ENCODE measurements at places on chromosomes 1 and 21.

DNA sequence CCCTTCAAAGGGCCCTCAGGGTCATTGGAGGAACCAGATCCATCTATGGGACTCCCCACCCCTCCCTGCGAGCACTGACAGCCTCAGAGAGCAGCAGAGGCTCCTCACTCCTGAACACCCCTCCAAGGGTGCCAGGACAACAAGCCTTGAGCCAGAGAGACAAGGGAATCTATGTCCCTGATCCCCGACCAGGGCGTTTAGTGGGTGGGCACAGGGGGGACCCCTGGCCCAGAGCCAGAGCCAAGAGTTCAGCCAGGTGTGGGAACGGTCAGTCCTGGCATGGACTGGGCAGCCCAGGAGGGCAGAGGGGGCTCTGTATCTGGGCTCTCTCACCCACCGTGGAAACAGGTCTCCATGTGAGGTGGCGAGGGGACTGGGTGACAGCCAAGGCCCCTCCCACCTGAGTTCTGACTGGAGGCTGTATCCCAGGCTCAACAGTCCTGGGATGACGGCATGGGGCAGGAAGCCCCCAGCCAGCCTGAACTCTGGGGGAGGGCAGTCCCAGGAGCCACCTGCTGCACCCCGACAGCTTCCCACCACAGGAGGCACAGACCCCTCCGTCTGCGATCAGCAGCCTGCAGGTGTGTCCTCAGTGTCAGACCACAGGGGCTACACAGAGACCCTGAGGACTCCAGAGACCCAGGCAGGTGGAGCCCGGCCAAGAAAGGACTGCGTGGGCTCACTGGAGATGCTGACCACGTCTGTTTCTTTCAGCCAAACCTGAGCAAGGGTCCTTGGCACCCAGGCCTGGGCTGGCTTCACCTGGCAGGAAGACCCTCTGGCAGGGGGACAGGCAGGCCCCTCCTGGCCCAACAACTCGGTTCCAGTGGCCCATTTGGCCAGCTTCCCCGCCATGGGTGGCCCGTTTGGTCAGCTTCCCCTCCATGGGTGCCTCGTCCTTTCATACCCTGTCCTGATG lies 11.2 kb upstream of the SRARP start:
- DNase-seq, result no peak

- DNase-seq, result no peak
These were observed 1.2 kb upstream of the ATF3 start for GRCh38 chr1:212607206-212607912.

DNA sequence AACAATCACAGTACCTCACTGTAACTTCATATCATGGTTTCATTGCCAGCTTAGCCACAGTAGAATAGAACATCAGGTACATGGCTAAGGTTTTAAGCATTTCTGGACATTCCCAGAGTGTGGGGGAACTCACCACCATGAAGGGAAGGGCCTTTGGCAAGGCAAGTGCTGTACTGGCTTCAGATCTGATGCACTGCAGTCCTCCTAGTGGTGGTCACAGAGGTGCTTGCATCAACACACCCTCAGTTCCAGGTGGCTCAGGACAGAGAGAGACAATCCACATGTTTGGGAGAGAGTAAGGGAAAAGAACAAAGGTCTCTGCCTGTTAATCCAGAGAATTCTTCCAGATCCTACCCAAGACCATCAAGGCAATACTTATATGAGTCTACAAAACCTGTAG lies 528.4 kb upstream of the RGS18 start:
- DNase-seq, result no peak

DNA sequence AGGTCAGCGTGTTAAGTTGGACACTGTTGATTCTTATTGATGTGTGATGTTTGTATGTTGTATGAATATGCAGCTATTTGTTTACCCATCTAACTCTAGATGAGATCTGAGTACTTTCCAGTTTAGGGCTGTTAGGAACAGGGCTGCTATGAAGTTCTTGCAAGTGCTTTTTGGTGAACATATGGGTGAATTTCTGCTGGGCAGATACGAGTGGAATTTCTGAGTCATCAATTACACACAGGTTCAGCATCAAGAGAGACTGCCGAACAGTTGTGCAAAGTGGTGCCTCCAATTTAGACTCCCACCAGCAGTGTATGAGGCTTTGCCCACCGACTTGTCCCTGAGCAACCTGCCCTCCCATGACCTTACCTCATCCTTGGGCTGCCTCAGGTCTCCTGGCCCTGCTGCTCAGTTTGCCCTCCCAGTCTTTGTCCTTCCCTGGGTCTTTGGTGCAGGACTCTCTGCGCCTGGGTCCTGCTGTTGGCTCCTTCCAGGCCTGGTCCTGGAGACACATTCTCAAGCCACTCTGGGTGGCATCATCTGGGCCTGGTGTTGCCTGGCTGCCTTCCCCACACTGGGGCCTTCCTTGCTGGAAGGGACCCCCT lies 343.6 kb downstream of the PTPRU start:
- no peak for DNase-seq

DNA sequence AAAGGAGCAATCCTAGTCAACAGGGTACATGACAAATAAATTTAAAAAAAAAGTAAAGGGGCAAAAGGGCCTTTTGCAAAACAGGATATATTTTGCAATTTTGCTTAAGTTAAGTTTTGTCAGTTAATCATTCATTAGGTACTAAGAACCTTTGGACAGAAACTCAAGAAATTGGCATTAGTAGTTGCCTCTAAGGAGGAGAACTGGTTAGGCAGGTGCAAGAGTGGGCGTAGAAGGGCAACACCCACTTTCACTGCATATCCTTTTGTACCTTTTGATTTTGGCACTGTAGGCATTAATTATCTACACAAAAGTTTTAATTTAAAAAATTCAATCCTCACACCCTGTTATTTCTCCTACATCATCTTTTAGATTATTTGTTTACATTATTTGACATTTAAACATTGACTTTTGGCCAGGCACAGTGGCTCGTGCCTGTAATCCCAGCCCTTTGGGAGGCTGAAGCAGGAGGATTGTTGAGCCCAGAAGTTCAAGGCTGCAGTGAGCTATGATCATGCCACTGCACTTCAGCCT lies 4.3 kb downstream of the DDAH1 start:
- no peak for DNase-seq

DNA sequence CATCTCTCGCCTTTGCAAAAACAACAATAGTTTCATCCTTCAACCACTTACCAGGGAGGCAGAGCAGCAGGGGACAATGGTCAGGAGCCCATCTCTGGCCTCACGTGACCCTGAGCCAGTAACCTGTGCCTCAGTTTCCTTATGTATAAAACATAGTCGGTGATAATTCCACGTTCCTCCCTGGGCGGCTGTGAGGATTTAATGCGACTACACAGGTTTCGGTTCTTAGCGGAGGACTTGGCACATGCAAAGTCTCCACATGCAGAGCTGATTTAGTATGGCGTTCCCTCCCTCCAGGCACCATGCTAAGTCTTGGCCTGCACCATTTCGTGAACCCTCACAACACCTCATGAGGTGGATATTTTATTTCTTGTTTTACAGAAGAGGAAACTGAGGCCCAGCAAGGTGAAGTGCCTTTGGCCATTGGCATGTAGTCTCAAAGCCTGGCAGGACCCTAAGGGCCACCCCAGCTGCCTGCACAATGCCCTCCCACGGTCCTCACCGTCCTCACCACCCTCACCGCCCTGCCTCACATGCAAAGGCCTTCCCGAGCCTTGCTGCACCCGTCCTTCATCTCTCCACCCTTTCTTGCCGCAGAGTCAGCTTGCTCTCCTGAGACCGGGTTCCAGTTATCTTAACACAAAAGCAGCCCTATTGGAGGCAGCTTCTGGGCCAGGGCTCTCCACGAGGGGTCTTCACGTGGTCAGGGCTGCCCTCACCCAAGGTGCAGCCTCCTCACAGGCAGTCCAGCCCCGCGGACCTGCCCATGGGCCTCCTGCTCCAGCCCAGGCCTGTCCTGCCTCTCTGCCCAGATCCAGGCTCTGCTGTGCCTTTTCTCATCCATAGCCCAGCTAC lies 48.9 kb downstream of the SYF2 start:
- no peak for DNase-seq

DNA sequence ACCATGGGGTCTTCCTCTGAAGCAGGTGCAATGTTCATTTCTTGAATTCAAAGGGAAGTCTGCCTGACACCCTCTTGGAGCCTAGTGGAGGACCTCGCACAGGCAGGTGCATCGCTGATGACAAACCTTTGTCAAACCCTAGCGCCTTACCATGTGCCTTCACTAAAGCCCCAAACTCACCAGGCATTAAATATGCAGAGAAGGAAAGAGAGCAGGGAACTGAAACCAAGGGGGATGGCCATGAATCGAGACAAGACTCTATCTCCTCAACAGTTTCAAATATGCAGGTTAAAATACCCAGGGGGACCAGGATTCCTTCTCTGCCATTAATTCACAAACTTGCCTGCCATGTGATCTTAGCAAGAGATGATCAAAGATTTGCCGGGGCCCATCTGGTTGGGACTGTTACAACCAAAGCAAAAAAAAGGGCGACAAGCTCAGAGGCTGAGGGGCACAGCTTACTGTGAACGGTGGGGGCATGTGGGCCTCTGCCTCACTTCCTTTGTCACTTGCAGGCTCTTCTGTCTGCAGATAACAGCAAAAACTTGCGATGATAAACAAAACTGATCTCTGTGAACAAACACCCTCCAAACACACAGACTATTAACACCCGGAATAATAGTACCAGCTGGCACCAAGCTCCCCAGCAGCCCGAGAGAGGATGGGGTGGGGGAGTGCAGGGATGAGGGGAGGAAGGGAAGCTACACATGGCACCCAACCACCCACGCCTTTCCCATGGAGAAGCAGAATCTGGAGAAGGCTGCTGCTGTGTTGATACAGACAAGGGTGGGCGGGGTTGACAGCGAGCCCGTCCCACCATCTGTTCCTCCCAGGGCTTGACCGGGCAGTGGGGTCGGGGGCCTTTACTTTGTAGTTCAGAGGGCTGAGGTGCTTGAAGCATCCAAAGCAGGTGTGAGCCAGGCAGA lies 33.9 kb downstream of the TMEM63A start:
- no peak for DNase-seq

- DNase-seq, result no peak
These were observed 1.8 kb downstream of the TXNIP start for GRCh38 chr1:145994391-145995120.

DNA sequence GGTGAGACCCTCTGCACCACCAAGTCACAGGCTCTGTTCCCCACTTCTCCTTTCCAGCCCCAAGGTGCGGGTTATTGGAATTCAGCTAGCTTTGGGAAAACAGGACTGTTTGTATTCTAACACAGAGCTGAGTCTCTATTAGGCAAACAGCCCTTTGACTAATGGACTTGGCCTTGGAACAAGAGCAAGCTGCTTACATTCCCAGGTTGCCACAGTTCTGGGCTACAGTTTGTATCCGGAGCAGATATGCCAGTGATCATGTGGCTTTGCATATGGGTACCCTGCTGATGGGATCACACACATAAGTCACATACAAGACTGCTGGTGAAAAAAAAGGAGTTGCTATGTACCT lies 110.5 kb upstream of the COA6 start:
- DNase-seq, result no peak

- DNase-seq, result no peak
These were observed 2.1 kb downstream of the MYBPH start for GRCh38 chr1:203173566-203173965.

GRCh38 chr1:905071-905749 lies 18.5 kb upstream of the SAMD11 start:
- DNase-seq, result no peak

Measured in hypothalamus (tissue), 51 donors.